Stimulated activated CD8-positive, alpha-beta memory T cell treated with anti-CD3 and anti-CD28 coated beads, Interleukin-7, amount 100 ng/mL, for 48 hours (primary cell): ENCODE measurements at places on chromosomes 4 and X.

GRCh38 chr4:26583538-26583864 lies 383 bp upstream of the TBC1D19 start:
- DNase-seq = no peak

GRCh38 chr4:141812158-141812557 lies 175.8 kb downstream of the IL15 start:
- no peak for DNase-seq

DNA sequence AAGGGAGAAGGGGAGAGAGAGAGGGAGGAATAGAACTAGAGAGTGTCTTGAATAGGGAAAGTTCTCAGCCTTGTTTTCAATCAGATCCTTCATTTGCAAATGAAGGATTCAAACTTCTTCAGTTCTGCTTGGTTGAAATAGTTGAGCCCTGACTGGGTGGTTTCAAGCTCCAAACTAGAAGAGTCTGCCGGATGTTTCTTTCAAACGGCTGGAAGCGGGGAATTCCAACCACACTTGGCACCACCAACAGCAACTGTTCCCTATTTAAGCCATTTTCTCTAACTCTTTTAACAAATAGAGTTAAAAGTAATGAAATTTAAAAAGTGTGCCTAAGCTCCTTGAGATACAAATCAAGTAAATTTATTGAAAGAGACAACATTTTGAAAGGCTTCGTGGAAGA lies 67.5 kb upstream of the DDX60 start:
- DNase-seq = no peak

DNA sequence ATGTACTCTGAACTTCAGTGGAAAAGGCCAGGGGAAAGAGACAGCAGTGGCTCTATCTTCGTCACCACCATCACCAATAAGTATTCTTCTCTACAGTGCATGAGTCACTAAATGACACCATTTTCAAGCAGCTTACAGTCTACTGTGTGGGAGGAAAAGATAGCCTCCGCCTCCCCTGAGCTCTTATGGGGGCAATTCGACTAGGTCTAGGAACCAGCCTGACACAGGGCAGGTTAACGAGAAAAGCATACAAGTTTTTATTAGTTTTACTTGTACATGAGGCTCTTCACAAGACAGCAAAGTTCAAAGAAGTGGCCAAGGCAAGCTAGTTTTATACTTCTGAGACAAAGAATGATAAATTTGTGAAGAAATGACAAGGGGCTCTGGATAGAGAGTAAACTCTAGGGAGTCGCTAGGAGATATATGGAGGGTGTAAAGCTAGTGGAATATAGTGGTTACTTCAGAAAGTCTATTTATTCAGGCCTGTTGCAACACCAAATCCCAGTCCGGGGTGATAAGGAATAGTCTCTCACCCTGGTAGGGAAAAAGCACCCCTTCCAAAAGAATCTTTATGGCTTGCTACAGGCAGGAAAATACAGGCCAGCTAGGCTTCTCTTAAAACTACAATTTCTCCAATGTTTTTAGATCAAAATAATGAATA lies 49.7 kb downstream of the SCD5 start:
- no peak for DNase-seq

GRCh38 chr4:126850286-126850685 lies 782.5 kb upstream of the INTU start:
- DNase-seq = no peak

- DNase-seq = no peak
These were observed 26.7 kb downstream of the C4orf54 start for GRCh38 chr4:99630857-99631360.

- DNase-seq = no peak
These were observed 12.2 kb downstream of the PAICS start for GRCh38 chr4:56448301-56448700.

DNA sequence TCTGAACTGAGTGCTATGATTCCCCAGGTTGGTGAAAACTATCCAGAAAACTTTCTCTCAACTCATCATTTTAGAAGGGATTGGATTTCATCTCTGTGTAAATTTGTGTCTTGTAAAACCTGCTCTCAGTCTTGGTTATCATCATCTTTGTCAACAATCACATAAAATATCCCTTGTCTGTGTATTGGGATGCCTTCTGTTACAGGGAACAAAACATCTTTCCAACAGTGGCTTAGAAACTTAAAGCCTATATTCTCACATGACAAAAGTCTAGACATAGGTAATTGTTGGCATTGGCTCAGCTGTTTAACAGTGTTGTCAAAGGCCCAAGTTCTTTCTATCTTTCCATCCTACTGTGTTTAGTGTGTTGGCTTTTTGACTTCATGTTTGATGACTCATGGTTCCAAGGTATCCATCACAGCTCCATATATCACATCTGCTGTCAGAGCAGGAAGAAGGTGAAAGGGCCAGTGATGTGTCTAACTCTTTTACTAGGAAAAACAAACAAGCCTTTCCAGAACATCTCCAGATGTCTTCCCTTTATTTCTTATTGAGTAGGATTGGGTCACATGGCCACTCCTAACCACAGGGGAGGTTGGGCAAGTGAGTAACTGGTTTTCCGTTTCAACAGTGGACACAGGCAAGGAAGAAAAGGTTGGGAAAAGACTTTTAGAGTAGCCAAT lies 65.0 kb downstream of the PHEX start:
- no peak for DNase-seq

- no peak for DNase-seq
These were observed at the start of gene NDST3 for GRCh38 chr4:118034053-118034785. Gene NDST3, plus strand, starts transcription at chr4:118034486. Its CDS starts 19,425 bp downstream, at chr4:118053911.

GRCh38 chr4:4735136-4735750 lies 124.2 kb upstream of the MSX1 start:
- DNase-seq = no peak

DNA sequence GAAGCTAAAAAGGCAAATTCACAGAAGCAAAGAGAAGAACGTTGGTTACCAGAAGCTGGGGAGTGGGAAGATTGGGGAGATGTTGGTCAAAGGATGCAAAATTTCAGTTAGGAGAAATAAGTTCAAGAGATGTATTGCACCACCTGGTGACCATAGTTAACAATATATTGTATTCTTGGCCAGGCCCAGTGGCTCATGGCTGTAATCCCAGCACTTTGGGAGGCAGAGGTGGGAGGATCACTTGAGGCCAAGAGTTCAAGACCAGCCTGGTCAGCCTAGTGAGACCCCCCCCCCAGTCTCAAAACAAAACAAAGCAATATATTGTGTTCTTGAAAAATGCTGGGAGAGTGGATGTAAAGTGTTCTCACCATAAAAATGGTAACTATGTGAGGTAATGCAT lies 67.9 kb downstream of the TAB3 start:
- no peak for DNase-seq

DNA sequence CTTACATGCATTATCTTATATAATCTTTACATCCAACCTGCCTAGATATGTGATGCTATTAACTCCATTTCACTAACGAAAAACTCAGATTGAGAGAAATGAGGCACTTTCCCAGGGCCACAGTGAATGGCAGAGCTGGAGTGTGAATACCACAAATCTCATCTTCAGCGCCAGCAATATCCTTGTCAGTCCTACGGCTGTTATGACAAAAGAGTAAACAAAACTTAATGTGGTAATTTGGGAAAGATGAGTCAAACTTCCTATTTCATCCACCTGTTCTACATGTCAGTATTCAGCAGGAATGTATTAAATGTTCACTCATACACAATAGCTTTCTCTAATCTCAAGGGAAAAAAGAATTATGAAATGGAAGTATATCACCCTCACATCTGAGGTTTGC lies 56.9 kb downstream of the FAT1 start:
- DNase-seq = no peak

DNA sequence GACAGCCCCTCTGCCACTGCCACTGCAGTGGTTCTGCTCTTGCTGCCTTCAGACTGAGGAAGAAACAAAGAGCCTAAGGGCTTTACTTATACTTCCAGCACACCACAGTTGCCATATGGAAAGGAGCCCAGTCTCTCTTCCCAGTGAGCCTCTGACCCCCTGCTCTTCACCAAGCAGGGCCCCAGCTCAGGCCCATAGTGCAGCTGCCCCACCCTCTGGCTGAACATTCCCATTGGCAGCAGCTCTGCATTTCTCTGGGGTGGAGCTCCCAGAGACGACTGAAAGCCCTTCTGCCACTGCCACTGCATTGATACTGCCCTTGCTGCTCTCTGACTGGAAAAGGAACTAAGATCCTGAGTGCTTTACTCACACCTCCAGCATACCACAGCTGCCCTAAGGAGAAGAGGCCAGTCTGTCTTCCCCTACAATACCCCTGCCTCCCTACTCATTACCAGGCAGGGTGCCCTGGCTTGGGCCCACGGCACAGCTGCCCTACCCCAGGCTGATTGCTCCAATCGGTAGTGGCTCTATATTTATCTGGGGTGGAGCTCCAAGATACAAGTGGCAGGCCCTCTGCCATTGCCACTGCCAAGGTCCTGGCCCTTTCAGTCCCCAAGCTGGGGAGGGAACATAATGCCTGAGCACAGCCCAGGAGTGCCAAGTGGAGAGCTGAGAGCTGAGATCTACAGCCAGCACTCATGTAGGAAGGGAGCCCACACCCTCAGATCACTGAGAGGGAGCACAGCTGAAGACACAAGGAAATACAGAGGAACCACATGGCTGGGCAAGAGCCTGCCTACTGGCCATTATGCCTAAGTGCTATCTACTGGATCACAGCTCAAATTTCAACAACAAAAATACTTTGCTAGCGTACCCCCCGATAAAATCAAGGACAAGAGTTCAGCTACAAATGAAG lies 36.0 kb downstream of the AWAT2 start:
- no peak for DNase-seq

DNA sequence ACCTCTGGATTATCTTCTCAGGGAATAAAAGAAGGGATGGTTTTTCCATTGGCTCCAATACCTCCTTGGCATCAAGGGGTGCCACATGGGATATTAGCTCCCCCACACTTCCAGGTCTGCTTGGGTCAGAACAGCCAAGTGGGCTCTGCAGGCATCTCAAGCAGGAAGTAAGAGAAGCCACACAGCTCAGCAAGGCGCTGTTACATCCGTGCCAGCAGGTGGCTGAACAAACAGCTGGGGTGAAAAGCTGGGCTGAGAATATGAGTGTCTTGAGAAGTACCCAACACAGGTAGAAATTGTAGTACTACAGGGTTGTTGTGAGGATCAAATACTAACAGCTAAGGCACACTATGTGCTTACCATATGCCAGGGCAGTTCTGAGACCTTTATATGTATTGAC lies 76.7 kb upstream of the TMEM150C start:
- no peak for DNase-seq

DNA sequence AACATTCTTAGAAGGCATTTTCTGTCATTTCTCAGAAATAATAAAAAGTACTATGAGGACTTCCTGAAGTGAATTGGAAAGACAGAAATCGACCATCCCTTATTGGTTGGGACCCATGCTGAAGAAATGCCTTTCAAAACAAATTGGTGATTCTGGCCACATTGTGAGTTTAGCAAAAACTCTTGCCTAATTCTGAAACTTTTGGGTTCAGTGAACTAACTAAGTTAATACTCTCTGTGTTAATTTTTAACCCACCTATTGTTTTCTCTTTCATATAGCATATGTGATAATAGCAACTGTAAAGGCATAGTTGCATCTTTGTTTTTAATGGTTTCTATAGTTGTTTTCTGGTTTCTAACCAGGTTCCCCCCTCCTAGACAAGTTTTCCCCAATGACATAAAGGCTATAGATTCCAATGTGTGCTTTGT lies 129.3 kb upstream of the FAT1 start:
- no peak for DNase-seq

DNA sequence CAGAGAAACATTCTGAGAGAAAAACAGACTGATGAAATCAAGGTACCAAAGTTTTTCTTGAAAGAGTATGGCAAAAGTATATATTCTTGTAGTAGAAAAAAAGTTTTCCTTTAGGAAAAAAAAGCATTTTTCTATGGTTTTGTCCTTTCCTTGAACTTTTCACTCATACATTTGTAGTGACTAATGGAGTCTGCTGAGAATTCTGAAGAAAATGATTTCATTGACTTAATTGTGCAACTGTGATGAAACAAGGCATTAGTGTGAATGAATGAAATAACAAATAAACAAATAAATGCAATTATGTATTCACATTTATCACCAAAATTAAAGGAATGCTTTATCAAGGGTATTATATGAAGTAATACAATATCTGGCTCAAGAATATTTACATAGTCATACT lies 5.7 kb downstream of the CSN1S1 start:
- no peak for DNase-seq

- DNase-seq = no peak
These were observed 52.6 kb downstream of the FNIP2 start for GRCh38 chr4:158821228-158821971.

DNA sequence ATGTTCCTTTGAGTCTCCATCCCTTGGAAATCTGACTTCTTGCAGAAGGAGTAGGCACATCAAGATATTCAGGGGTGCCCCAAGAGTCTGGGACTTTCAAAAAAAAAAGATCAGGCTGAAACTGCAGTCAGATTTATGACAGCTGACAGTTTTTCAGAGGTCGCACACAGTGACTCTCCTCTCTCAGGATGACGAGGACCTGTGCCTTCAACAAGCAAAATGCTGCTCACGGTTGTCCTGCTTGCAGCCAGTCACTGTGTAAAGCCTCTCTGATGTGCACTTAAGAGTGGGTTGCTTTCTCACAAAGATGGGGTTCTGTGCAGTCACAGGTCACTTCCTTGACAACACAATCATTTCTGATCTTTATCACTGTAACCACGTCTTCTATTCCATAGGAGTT lies 178.2 kb downstream of the PTTG2 start:
- DNase-seq = no peak

- no peak for DNase-seq
These were observed 1602.4 kb upstream of the ADGRL3 start for GRCh38 chr4:59597536-59598329.

DNA sequence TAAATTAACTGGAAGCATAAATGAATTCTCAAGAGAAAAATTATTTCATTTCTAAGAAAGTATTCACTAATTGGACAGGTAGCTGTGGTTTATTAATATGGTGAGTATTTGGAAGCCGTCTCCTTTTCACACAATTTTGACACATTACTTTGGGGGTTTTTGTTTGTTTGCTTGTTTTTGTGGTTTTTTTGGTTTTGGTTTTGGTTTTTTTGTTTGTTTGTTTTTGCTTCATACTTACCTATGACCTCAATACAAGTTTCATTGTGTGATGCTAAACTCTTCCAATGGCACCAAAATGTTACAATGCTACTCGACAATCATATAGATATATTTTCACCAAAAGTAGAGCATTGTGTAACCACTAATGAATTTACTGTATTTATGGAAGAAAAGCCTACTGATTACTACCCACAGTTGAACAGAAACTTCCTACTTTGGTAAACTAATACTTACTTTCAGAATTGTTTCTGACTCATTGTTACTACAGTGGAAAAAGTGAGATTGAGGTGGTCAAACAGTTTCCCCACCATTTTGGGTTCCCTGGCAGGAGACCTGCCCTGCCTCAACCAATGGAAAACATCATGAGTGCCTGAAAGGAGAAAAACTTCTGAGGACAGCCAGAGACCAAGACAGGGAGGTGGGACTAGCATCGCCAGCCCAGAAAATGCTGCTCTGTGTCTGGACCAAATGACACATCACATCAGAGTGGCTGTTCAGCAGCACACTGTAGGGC lies 443.1 kb downstream of the HNRNPD start:
- DNase-seq = no peak
